ENCODE measurements at places on chromosomes 1 and 21.
A peak's percentile ranks its signal among the peaks of the same experiment; 100 is the strongest.

DNA sequence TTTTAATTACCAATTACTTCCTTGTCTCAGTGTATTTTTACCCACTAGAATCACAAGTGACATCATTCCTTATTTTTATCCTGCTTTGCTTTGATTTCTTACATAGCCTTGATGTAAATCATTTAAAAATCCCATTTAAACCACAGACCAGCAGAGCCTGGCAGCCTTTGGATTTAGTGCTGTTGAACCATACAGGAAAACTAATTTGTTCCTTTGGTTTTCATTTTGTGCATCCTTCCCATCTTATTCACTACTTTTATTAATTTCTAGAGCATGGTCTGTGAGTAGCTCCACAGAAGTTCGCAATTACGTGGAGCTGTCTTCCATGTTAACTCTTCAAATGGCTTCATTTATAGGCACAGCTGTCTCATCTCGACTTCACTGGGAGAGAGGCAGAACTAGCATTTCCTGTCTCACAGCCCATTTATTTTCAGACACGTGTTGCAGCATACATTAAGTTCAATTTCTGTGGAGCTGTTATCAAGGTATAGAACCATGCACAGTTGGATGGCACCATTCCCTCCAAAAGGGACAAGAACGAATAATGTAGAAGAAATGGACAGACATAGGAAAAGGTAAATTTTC lies 235.3 kb downstream of the MRPL39 start:
- DNase-seq, result no peak

- no peak for DNase-seq
Measured at GRCh38 chr1:158952416-158952815, 21.1 kb downstream of the PYHIN1 start.

- no peak for DNase-seq
Measured at GRCh38 chr1:183806125-183806524, 1.2 kb downstream of the RGL1 start.

DNA sequence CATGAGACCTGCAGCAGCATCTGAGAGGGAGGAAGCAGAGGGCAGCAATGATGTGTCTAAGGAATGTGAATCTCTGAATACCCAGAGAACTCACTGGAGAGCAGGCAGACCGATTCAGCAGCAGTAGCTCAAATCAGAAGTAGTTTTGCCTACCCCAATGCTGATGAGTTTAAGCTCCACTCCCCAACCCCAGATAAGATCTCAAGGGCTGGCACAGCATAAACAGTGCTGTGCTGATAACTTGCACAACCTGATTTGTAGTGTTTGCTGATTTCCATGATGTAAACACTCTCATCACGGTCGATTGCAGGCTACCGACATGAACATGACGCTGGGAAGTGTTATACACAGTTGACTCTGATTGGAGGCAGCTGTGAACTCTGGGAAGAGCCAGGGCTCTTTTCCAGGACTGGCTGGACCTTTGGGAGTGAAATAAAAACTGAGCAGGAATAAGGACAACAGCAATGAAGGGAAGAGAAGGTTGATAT lies 11.2 kb upstream of the HMGCS2 start:
- DNase-seq, result no peak

- DNase-seq, result no peak
Measured at GRCh38 chr1:17246971-17247370, 1.9 kb upstream of the PADI3 start.

- DNase-seq, result no peak
Measured at GRCh38 chr1:98550076-98550475, 111.4 kb upstream of the SNX7 start.

DNA sequence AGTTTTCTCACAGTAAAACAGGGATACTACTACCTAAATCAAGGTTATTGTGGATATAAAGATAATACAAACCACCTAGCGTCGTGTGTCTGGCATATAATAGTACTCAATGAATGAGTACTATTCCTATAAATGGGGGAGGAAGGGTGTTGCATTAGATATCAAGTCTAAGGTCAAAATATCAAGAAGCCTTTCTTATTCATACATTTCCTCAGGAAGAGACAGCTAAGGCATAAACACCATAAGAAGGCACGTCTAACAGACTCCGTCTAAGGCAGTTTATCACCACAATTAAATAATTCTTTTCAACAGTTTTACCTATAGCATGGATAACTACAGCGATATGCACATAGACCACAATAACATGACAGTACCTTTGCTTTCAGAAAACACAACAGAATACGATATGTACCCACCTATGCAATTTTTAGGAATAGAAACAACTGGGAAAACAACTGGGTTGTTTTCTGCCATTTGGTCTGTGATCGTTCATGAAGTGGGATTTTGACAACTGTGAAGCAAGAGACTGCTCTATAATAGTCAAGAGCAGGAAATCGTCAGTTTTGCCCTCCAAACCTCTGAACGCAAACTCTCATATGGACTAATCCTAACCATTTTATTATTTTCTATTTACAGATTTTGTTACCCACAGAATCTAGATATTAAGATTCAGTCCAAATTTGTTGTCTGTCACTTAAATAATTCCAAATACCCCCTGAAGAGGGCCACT lies 53.1 kb downstream of the HNRNPR start:
- no peak for DNase-seq

- no peak for DNase-seq
Measured at GRCh38 chr1:3652548-3653285, 401 bp downstream of the TP73 start.

GRCh38 chr1:26469558-26469957 lies 2.7 kb upstream of the HMGN2 start:
- DNase-seq, result no peak

DNA sequence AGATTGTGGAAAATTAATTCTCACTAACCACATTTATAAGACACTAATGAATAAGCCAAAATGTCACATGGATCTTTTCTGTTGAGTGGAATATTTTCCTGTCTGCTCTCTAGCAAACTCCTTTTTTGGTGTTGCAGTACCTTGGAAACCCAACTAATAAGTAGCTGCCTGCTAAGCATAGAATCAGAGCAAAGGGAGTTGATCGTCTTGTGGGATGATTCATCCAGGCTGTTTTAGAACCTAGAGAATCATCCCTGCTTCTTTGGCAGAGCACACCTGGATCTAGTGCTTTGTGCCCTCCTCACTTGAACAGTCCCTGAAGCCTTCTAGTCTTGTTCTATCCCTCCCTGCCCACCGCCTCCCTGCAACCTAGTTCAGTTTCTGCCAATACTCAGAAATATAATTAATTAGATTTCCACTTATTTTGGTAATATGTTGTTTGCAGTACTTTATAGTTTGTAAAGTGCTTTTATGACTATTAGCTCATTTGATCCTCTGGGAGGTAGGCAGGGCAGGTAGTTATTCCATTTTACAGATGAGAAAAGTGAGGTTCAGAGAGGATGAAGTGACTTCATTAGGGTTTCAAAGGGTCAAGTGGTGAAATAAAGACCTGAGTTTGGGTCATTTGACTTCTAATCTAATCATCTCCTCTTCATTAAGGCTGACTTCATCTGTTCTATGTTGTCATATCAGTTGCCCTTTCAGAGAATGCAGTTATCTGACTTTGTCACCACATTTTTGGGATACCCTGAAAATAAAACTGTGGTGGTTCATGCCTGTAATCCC lies 2.5 kb downstream of the AGO4 start:
- DNase-seq, result no peak

DNA sequence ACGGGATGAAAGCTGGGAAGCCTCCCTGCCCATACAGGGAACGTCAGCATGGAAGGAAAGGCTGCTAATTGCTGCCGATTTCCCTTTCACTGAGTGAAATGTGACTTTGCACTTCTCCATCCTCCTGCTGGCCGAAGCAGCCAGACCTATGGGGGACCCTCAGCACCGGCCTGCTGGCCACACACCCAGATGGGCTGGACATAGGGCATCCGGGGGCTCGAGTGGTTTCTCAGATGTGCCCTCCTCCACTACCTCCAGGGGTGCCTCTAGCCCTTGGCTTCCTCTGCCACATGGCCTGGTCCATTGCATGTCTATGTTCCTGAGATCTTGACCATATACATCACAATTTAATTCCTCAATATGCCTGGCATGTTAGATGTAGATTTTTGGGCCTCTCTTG lies 79.7 kb downstream of the LRRN2 start:
- no peak for DNase-seq

DNA sequence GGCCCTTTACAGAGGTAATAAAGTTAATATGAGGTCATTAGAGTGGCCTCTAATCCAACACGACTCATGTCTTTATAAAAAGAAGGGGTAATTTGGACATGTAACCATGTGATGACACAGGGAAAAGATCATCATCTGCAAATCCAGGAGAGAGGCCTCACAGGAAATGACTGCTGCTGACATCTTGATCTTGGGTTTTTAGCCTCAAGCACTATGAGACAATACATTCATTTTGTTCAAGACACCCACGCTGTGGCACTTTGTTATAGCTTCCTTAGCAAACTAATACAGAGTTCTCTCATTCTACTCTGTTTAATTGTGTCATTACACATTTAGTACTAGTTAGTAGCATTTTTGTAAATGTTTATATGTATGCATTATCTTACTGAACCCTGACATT lies 64.0 kb upstream of the RUNX1 start:
- DNase-seq, result no peak

DNA sequence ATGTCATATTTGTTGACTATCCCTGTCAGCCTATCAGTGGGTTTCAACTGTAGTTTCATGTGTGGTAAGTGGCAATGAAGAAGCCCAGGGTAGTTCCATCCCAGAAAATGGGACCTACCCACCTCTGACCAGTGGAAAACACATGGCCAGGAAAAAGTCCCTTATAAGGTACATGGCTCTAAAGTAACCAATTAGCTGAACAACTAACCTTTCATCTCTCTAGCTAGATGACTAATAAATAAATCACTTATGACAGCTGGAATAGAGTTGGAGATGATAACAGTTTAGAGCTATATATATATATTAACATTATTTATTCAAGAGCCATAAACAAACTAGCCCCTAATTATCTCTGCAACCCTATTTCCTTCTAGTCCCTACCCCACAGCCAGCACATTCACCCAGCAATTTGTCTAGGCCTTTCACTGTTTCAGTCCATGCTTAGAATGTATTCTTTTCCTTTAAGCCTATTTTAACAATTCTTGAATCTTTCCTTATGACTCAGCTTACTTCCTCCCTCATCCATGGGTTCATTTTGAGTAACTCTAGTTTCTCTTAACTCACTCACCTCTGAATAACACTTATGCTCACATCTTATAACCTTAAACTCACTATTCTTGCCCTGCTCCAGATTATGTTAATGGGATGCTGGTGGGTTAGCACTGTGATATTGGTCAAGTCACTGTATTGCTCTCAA lies 83.7 kb downstream of the TNFSF18 start:
- DNase-seq, result peak; percentile 57

GRCh38 chr1:150552128-150552910 lies 3.1 kb downstream of the ADAMTSL4 start:
- DNase-seq, result peak; percentile 93

DNA sequence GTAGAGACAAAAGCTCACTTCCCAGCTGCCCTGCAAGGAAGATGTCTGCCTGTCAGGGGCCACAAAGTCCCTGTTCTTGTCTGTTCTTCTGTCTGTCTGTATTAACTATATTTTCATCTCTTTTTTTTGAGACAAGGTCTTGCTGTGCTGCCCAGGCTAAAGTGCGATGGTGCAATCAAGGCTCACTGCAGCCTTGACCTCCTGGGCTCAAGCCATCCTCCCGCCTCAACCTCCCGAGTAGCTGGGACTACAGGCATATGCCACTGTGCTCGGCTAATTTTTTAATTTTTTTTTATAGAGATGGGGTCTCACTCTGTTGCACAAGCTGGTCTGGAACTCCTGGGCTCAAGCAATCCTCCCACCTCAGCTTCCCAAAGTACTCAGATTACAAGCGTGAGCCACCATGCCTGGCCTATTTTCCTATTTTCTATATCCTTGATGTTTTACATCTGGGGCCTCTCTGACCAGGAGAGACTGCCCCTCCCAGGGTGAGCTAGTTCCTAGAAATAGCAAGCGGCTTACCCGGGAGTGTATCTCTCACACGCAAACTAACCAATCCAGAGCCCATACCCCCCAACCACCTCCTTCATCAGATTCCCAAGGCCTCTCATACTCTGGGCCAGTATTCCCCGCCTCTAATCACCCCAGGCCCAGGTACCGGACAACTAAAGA lies 5.4 kb upstream of the KLHDC7A start:
- no peak for DNase-seq

DNA sequence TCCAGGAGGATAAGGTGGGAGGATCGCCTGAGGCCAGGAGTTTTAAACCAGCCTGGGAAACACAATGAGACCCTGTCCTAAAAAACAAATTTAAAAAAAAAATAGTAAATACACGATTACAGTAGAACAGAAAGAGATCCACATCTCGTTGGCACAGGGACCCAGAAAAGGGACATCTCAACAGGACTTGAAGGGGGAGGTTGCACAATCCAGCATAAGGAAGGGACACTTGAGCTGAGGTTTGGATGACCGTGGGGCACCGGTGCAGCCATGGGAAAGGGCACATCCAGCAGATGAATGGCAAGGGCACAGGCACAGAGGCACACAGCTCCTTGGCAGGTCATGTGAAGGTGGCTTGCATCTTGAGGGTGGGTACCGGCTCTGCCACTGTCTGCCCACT lies 20.5 kb downstream of the TRIM67 start:
- DNase-seq, result no peak

- no peak for DNase-seq
Measured at GRCh38 chr1:27652111-27652864, 17.3 kb upstream of the FGR start.

GRCh38 chr1:162899422-162900146 lies 38.6 kb upstream of the CCDC190 start:
- DNase-seq, result peak; percentile 96

GRCh38 chr1:236917448-236917847 lies 86.8 kb downstream of the MT1HL1 start:
- no peak for DNase-seq

DNA sequence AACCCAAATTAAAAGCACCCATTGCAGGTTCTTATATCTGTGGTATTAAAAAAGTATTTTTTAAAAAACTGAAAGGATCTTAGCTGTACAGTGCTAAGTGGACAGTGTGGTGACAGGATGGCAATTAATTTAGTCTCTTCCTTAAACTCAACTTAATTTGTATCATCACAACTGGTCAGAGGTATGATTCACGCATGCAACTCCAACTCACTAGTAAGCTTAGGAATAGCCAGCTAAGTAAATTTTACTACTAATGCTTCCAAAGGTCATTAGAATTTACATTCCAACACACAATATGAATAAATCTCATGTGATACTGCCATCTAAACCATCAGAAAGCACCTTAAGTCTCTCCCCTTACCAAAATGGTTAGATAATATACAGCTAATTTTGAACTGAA lies 35.4 kb downstream of the ENAH start:
- no peak for DNase-seq

- DNase-seq, result no peak
Measured at GRCh38 chr1:65264197-65264929, 45.0 kb upstream of the DNAJC6 start.

DNA sequence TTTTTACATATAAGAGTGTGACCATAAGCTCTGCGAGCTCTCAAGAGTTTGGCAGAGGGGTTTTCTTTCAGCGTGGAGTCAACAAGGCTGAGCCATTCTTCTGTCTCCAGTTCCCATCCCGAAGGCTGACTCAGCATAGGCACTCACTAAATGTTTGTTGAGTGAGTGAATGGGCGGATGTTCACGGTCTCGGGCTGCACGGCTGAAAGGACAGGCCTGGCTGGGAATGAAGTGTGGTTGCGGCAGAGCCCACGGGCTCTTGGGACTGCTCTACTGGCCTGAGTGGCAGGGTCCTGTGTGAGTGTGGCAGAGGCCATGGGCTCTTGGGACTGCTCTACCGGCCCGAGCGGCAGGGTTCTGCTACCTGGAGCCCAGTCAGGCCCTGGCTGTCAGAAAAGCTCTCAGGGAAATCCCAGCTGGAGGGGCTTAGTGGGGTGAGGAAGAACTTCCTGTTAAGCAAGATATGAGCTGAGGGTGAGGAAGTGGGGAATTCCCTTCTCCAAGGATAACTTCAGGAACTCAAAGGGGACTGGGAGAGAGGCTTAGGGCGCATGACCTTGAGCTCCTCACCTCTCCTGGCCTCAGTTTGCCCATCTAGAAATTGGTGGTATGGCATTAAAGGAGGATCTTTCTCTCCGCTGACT lies 56.6 kb upstream of the C1orf174 start:
- no peak for DNase-seq

Measured in NCI-H226 (cell line).